HCEC 1CT (cell line): ENCODE measurements at places on chromosomes 3 and 15.

DNA sequence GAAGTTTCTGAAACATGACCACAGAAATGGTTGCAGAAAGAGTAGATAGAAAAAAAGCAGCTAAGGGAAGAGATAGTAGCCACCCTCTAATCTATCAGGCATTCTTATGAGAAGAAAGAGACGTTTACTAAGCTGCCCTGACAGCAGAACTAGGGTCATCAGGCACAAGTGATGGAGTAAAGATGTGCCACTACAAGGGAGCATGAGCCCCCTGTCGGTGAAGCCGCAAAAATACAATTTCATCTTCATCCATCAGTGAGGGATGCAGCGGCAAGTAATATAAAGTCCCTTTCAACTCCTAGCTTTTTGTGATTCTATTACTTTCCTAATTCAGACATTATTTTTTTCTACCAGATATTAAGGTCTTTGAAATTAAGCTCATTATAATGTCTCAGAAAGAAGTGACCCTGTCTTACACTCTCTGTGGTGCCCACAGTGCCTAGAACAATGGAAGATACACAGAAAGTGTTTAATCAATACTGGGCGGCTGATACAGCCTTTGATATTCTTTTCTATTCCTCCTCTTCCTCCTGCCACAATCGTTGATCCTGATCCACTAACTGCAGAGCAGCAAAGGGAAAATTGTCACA, 651.6 kb downstream of the NTRK3 start:
- no peak for DNase-seq

- DNase-seq, result peak; percentile 52
Observed at GRCh38 chr15:81105545-81105944, 28.5 kb upstream of the CFAP161 start.

GRCh38 chr3:162112719-162113118, 616.1 kb downstream of the OTOL1 start:
- no peak for DNase-seq

- DNase-seq, result no peak
Observed at GRCh38 chr3:145983101-145983500, 177.9 kb downstream of the PLOD2 start.

DNA sequence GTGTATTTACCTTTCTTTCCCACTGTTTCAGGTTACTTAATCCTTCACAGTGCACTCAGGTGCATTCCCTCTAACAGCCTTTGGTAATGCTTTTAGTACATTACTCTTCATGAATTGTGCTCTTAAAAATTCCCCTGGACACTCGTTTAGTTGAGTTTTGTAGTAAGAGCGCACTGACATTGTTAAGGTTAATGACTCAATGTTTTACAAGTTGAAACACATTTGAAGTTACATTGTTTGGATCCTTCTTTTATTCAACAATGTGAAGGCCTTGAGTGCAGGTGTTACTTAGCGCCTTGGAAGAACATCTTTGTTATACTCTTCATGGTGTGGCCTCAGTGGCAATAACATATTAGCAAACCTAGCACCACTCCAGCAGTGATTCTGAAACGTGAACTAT, 739.6 kb downstream of the NAALADL2 start:
- no peak for DNase-seq

DNA sequence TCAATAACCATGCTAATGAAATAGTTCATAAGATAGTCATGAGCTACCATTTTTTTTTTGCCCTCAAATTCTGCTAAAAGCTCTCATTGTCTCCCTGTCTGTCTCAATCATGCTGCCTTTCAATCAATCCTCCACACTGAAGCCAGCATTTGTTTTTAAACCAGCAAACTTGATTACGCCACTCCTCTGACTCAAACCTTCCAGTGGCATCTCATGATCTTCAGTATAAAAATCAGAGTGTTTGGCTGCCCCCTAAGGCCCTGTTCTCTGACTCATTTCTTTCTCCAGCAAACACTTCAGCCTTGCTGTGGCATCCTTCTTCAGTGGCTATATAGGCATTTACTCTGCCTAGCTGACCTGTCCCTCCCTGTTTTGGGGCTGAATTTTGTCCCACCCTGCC, 36.0 kb upstream of the EOMES start:
- DNase-seq, result peak; percentile 93
